ENCODE measurements at places on chromosomes 3 and 15.

DNA sequence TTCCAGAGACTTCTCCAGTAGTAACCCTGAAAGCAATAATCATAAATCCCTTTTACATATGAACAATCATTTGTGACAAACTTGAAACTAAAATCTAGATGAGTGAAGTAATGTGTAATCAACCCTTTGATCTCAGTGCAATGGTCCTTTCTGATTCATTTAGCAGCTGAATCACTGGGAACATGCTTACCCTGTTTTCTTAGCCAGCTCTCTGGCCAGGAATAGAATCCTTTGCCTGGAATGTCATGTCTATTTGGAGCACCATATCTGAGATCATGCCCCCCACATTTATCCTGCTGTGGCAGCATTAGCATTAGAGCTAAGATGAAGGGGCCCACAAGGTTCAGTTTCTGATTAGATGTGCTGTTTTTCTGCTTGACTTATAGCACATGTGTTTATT, 309.8 kb downstream of the OXSM start:
- DNase-seq: no peak

DNA sequence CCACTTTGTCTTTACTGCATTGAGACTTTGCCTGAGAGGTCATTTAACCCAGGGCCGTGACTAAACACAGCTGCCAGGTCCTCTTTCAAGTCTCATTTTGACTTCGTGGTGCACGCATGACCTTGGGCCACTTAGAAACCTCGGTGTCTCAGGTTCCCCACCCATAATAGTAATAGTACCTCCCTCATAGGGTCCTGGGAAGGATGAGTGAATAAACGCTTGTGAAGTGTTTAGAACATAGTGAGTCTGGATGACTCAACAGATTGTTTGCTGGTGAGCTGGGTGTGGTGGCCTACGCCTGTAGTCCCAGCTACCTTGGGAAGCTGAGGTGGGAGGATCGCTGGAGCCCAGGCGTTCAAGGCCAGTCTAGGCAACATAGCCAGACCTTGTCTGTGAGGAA, 56.3 kb downstream of the BDH1 start:
- no peak for DNase-seq

- no peak for DNase-seq
Measured at GRCh38 chr15:78224023-78224411, 10.3 kb downstream of the ACSBG1 start.

DNA sequence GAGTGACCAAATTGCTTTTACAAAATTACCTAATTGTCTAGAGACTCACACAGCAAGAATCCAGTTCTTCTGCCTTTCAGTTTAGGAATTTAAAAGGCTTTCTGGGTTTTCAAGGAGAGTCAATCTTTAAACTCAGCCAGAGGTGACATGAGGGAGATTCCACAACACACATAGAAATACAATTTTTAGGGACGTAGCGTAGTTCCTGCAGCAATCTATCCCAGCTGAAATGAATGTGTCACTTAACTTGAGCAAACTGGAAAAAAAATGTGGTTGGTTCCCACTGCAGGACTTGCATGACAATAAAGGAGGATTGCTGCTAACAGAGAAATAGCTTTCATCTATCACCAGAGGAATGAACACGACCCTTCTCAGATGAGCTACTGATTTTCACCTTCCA, 269.7 kb downstream of the OTOL1 start:
- no peak for DNase-seq

GRCh38 chr15:41530363-41530956, 13.6 kb downstream of the RPAP1 start:
- no peak for DNase-seq

GRCh38 chr3:40229963-40230362, 79.5 kb upstream of the EIF1B start:
- DNase-seq: no peak

GRCh38 chr15:59002418-59002859, 15.0 kb downstream of the RNF111 start:
- no peak for DNase-seq

GRCh38 chr3:129440618-129441190, 680 bp downstream of the IFT122 start:
- DNase-seq: no peak

GRCh38 chr15:95591886-95592285, 738.6 kb upstream of the NR2F2 start:
- no peak for DNase-seq

DNA sequence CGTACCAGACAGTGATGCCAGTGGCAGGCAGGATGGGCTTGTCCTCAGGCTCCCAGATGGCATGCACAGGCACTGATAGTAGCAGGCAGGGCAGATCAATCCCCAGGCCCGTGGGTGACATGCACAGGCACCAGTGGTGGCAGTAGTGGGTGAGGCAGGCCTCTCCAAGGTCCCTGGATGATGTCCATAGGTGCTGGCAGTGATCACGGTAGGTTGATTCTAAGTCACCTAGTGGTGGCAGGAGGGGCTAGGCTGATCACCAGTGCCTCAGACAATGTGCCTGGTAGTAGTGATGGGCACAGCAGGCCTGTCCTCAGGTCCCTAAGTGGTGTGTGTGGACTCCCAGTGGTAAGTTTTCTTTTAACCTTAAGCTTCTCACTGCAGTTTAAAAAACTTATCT, 19.6 kb downstream of the CEP63 start:
- DNase-seq: no peak

- peak; percentile 10 for DNase-seq
Measured at GRCh38 chr3:107938143-107938542, 152.7 kb downstream of the CD47 start.

- no peak for DNase-seq
Measured at GRCh38 chr15:66261056-66261455, 7.5 kb upstream of the MEGF11 start.

DNA sequence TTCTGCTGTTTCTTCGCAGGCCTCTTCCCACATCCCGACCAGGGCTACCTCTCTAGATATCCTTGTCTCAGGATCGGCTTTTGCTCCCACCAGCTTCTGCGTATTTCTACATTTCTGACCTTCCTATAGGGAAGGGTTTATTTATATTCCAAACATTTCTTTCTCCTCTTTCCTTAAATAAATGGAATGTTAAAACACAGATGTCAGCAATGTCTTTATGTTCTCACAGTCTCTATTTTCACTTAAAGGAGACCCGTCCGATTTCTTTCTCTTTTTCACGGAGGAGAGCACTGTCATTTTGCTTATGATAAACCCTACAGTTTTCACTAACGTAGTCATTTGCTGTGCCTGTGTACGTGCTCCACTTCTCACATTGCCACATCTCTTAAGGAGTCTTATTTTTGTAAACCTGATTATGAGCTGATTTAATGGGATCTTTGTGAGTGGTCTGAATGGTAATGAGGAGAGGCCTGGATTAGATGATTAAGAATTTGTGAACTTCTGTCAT, 630 bp downstream of the KIF15 start:
- no peak for DNase-seq

DNA sequence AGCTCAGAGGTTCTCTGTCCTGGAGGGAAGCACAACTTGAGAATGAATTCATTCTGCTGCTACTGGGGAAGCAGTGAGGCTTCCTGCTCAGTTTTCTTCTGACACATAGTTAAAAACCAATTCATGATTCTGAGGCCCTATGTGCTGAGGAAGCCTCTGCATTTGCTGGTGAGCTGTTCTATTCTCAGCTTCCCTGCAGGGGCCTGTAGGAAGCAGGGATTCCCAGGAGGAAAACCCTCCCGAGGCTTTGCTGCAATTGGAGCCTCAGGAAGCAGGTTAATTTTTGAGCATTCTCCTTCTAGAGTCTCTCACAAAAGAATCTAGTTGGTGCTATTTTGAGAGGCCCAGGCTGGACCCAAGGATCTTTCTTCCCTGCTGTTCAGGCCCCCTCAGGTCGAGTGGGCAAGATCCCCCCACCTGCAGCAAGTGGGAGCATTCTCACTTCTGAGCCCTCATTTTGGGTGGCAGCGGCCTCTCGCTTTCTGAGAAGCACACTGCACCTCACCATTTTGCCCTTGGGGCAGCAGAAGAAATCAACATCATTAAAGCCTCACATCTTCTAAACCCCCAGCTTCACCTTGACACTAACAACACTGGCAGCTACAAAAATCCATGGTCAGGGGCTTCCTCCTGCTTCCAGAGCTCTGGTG, 197.5 kb upstream of the TSC22D2 start:
- no peak for DNase-seq

GRCh38 chr15:88800026-88800425, 3.2 kb upstream of the ACAN start:
- DNase-seq: no peak

GRCh38 chr3:128309026-128309425, 155.7 kb downstream of the EEFSEC start:
- DNase-seq: no peak

DNA sequence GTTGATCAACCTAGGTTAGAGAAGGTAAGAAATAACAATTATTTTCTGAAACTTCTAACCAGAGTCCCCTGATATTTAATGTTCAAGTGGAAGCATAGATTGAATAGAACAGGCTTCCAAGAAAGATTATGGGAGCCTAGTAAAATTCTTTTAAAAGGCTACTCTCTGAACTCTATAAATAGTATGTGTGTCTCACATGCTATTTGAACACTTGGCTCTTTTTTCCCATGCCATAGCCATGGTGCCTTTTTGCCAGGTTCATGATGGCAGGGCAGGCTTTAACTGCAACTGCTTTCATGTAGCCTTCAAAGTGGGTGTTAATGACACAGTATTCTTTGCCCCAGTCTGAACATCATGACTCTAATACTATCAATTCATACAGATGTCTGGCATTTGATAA, 22.9 kb upstream of the STRIT1 start:
- no peak for DNase-seq

DNA sequence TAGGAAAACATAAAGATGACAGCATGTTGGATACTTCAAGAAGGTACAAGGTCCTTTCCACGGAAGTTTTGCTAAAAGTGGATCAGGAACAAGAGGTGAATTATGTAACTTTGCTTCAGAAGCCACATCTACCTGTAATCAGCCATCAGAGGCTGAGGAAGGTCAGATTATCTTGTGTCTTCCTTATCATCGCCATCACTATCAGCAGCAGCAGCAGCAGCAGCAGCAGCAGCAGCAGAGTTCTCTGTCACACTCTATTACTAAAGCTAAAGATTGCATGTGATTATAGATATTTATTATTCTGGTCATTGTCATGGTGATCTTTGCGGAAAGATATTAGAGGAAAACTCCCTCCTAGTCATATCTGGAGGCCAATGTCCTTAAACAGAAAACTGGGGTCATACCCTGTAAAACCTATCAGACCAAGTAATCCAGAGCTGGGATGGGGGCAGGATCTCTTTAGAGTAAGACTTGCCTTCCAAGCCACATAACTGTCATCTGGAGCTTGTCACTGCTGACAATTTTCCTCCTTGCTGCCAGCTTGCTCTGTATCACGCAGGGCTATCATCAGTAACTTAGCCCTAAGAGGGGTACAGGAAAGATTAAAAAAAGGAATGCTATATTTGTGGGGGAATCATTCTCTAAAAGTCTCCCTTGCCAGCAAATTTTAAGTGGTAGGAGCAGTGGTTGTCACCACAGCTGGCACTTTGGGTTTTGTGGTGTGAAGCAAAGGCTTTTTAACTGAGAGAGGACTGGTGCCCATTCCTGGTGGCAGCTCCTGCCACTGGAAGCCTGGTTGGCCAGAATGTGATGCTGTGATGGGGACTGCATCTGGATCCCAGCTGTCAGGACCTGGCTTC, 130.9 kb upstream of the RASGRP1 start:
- no peak for DNase-seq

- DNase-seq: no peak
Measured at GRCh38 chr3:134311265-134311664, 60.6 kb upstream of the RYK start.

- DNase-seq: no peak
Measured at GRCh38 chr15:60803059-60803458, 324.1 kb upstream of the ICE2 start.

DNA sequence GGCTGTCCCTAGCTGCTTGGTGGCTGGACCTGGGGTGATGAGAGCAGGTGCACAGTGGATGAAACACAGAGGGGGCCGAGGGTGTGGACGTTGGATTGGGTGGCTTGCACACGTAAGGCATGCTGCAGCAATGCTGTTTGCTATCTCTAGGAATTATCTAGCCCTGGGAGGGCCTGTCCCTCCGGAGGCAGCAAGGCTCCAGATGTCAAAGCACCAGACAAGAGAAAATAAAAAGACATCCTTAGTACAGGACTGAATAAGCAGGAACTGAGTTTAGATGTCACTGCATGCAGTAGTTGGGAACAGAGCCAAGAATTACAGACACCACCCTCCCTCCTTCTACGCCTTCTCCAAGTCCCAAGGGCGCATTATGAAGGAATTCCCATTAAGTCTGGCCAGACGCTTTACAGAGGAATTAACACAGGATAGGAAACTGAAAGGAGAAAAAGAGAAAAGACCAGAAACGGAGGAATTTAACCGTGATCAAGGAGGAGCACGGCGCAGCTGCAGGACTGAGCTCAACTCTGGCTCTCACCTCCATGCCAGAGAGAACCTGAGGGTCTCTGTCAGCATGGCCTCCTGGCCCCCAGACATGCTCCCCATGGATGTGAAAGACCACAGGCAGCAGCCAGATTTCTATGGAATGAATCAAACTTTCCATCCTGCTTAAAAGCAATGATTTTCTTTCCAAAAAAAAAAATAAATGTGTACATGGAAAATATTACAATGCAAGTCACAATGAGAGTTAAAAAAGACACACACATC, 13.8 kb downstream of the ATP10A start:
- no peak for DNase-seq

DNA sequence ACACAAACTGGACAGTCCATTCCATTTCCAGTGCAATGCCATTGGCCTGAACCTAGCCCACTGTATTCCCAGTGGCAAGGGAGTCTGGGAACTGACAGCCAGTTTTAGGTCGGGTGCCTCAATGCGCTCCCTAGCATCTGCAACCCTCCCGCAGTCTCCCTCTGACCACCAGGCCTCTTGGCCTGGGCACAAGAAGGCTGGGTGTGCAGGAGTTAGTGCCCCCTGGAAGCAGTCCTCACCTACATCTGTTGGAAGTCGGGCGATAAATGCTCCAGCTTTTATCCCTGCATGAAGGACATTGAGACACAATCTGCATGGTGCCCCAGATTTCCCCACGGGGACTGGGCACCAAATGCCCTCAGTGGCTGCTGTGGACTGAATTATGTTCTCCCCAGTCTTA, 12.7 kb downstream of the C3orf22 start:
- DNase-seq: no peak

DNA sequence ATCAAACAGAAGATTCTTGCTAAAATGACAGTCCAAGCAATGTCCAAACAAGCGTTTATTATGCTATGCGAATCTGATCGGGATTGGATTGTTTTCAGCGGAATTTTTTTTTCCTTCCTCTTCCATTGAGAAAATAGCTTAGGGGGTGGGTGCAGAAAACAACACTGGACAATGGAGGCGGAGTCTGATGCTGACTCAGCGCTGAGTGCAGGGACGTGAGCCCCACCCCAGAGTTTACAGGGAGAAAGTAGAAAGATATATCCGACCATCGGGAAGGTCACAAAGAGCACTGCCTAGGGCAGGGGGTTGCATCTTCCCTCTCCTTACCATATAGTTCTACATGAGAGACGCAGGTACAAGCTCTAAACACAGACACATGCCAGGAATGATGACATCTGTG, 117.0 kb downstream of the FOXP1 start:
- DNase-seq: no peak

GRCh38 chr15:76711351-76711827, 193.8 kb downstream of the SCAPER start:
- no peak for DNase-seq

Measured in stimulated activated CD4-positive, alpha-beta T cell treated with anti-CD3 and anti-CD28 coated beads, Interleukin-2, amount 100 ng/mL, for 24 hours (primary cell).